ENCODE measurements at places on chromosomes 7 and 10.

DNA sequence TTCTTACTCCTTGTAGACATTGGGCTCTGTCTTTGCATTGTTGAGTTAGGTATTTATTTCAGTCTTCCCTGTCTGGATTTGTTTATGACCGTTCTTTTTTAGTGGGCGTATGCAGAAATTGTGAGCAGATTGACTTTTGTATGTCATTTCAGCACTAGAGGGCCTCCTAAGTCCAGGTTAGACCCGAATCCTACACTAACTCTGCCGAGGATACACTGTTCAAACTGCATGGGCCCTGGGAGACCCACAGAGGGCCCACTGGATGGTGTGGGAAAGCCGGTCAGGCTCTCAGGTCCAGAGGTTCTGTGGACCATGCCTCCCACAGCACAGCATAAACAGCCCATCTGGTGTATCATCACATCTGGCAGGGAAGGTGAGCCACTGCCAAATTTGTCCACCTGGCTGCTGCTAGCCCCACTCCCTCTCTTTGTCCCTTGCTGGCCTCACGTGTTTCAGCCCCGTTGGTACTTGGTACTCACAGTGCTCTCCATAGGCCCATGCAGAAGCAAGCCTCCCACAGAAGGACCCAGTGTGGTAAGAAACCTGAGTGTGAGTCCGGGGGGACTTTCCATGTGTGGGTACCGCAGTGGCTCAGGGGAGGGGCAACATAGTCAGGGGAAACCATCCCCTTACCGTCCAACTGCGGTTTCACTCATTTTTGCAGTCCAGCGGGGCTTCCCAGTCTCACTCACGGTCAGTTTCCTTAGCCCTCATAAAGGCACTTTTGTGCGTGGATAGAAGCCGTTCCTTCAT is 112.8 kb downstream of the APBB1IP start:
- no peak for DNase-seq

GRCh38 chr10:62903828-62904227 is 87.7 kb upstream of the EGR2 start:
- no peak for DNase-seq

GRCh38 chr10:132163278-132163765 is 23.4 kb upstream of the DPYSL4 start:
- DNase-seq: no peak

GRCh38 chr7:36967387-36967786 is 243.1 kb upstream of the AOAH start:
- no peak for DNase-seq

DNA sequence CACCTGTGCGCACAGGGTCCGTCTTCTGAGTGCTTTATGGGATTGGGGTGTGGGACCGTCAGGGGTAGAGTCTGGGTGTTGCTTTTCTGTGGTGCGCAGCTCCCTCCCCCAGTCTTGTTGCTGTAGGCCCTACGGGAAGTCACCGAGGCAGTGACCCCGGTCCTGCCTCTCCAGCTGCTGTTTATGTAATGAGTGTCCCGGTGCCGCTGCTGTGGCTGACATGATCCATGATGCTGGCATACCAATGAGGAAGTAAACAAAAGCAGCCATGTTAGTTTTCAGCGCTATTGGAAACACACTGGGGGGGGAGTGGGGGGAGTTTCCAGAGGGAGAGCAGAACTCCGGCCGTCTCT is 1.1 kb downstream of the TRIM8 start:
- no peak for DNase-seq

GRCh38 chr7:29749701-29750321 is 56.5 kb upstream of the WIPF3 start:
- DNase-seq: no peak

- no peak for DNase-seq
These were observed 200.3 kb upstream of the PRSS1 start for GRCh38 chr7:142548978-142549377.

DNA sequence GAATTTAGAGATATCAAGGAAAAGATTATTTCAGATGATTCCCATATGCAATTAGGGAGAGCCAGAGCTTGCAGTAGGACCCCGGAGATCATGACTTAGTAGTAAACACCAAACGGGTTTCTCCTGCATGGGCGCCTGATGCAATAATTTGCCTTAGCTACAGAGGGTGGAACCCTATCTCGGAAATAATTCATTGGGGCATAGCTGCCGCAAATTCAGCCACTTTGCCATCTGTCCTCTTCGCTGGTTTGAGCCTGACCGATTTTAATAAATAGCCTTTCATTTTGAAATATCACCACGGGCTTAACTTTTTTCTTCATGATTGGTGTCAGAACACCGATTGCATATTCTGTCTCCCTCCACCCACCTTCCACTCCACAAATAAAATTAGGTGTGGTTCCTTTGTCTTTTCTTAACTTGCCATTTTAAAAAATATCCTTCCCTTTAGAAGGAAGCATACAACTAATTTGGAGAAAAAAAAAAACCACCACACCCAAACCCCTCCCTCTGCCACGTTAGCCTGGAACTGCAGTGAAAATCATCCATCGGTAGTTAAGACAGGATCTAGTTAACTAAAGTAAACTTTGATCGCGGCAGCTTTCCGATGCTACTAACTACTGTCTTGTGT is 1.4 kb downstream of the GARS1 start:
- no peak for DNase-seq

- DNase-seq: no peak
These were observed 83.6 kb upstream of the CXCL12 start for GRCh38 chr10:44468525-44468924.

- DNase-seq: no peak
These were observed 25.9 kb upstream of the PROSER2 start for GRCh38 chr10:11797281-11797680.

DNA sequence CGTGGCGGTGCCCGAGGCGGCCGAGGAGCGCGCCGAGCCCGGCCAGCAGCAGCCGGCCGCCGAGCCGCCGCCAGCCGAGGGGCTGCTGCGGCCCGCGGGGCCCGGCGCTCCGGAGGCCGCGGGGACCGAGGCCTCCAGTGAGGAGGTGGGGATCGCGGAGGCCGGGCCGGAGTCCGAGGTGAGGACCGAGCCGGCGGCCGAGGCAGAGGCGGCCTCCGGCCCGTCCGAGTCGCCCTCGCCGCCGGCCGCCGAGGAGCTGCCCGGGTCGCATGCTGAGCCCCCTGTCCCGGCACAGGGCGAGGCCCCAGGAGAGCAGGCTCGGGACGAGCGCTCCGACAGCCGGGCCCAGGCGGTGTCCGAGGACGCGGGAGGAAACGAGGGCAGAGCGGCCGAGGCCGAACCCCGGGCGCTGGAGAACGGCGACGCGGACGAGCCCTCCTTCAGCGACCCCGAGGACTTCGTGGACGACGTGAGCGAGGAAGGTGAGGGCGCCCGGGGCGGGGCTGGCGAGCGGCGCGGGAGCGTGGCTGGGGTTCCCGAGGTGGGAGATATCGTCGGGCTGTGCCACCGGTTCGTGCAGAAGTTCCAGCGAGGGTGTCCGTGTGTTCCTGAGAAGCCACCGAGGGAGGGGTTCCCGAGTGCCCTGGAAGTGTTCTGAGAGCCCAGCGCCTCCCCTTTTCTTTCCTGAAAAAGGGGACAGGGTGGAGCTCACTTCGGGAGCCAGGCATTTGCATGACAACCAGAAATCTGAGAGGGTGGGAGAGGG is 495 bp downstream of the EIF3B start:
- no peak for DNase-seq

- no peak for DNase-seq
These were observed 201.8 kb downstream of the NSUN6 start for GRCh38 chr10:18449611-18450026.

DNA sequence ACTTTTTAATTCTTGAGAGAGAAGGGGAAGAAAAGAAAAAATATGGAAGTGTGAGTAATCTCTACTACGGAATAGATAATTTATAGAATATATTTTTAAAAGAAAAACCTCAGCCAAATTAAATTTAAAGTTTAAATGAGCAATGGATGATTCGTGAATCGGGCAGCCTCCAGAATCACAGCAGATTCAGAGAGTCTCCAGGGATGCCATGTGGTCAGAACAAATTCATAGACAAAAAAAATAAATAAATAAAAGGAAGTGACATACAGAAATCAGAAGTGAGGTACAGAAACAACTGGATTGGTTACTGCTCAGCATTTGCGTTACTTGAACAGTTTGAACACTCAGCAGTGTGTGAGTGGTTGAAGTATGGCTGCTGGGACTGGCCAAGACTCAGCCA is 53.0 kb downstream of the PHYHIPL start:
- no peak for DNase-seq

DNA sequence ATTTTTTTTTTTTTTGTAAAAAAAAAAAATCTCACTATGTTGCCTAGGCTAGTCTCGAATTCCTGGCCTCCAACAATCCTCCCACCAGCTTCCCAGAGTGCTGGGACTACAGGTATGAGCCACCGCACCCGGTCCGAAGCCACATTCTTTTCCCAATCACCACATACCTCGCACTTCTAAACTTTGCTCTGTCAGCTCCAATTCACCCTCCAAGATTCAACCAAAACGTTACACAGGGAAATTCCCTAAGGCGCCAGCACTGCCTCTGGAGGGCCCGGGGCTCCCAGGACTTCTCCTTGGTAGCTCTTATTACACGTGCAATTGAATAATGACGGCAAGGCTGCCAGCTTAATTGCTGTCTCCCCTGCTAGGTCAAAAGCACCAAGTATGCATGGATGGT is 10.3 kb upstream of the DNAAF5 start:
- no peak for DNase-seq

DNA sequence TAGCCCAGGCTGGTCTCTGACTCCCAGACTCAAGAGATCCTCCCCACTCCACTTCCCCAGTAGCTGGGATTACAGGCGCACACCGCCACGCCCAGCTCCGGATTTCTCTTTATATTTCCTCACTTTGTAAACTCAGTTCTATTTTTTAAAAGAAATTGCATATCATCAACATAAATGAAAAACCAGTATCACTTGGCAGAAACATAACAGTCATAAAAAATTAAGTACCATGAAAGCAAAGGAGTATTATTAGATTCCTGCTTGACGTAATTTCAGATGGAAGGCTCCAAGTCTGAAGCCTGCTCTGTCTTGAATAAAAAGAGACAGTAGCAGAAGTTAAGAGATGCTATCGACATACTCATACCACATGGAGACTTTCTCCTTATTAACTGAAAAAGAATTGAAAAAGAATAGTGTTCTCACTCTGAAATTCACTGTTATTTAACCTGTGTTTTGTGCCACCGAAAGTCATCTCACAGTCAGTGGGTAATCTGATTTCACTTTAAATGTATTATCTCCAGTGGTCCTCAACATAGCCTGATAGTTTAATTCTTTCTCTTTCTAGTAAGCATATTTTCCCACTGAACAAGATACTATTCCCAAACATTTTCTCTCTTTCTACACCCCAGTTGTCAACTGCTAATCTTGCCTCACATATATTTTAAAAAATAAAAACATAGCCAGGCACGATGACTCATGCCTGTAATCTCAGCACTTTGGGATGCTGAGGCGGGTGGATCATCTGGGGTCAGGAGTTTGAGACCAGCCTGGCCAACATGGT is 40.3 kb upstream of the ADRB1 start:
- no peak for DNase-seq

DNA sequence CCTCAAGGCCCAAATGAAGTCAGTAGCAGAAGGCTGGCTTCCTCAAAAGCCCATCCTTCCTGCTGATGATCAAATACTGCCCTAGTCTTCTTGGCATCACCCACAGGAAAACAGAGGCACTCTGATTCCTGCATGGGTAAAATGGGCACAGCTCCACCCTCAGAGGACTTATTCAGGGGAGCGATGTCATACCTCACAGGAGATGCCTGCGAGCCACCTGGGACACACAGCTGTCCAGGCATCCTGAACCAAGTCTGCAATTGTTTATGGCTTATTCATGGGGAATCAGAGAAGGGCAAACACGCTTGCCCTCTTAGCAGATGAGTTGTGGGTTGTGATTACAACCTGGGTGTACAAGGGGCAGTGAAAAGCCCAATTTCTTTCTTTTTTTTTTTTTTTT is 22.0 kb upstream of the LMTK2 start:
- DNase-seq: no peak

GRCh38 chr10:18204039-18204835 is 64.0 kb downstream of the CACNB2 start:
- DNase-seq: no peak

DNA sequence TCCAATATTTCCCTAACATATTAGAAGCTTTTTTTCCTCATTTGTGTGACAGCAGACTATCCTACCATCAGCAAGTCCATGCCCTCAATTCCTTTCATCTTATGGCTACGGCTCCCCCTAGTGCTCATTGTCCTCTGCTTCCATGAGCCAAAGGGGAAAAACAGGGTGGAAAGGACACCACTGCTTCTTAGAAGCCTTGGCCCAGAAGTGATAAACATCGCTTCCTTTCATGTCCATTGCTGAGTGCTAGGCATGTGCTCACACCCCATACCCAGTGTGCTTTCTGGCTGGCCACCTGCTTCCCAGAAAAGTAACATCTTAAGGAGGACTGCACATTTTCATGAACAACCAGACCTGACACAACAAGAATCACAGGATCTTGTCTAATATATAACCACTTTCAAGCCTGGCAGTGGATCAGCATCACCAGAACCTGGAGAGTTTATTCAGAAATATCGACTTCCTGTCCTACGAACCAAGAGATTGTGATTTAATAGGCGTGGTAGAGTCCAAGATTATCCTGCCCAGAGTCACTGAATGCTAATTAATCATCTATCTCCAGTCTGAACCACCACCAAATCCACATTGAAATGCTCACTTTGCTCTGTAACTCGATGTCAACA is 650.5 kb upstream of the SORCS1 start:
- DNase-seq: no peak

DNA sequence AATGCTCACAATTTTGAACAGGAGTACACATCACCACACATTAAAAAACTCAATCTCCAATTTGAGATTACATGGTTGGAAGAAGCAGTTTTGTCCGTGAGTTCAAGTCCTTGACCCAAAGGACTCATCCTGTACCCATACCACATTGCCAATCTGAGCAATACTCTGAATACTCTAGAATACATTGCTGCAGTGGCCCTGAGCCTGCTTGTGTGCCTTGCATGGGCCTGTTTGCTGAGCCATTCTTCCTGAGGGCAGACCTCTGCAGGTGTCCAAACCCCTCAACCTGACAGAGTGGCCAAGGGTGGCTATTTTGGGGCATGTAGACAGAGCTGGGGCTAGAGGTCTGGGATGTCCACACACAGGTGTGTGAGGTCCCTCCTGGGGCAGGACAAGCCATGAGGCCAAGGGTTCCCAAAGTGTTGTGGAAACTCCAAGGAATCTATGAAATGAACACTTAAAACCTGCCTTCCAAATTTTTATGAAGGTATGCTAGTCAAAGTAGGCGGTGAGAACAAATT is 15.5 kb downstream of the AGMO start:
- DNase-seq: no peak

GRCh38 chr7:41247143-41247865 is 455.6 kb downstream of the INHBA start:
- no peak for DNase-seq

DNA sequence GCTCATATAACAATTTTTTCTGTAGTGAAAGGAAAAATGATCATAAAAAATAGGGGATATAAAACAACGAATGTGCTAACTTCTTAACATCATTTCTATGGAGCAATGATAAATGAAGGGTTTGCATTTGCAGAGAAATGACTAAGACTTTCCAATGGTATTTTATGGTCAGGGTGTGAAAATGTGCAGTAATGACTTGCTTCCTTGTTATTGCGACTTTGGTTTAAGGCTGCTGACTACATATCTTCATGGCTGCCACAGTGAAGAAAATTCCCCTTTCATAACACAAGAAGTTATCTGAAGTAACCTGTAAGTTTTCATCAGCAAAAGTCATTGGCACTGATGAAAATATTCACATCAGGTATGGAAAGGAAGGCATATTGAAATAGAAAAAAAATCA is 166.1 kb upstream of the NRG3 start:
- no peak for DNase-seq
